ENCODE measurements at places on chromosomes 4 and X.
A peak's percentile ranks its signal among the peaks of the same experiment; 100 is the strongest.

GRCh38 chrX:128616933-128617332, 564.7 kb upstream of the ACTRT1 start:
- DNase-seq: no peak

DNA sequence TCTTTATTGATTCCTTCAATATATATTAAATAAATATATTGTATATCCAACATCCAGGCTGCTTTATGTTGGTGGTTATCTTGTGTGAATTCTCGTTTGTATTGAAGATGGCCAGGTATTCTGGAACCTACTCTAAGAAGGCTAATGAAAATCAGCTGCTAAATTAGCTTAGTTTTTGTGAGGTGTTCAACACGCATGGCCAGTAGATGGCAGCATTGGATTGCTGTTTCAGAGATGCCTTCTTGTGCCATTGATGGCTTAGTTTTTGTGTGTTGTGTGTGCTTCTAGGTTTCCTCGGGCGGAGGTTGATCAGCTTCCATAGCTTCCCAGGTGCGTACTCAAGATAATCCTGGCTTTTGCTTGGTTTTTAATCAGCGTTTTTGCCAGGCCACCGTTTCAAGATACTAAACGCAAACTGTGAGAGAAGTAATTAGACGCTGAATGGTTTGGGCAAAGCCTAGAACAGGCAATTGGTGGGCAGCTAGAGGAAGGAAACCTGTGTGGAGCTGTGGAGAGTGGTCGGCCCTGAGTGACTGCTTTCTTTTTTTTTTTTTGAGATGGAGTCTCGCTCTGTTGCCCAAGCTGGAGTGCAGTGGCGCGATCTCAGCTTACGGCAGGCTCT, 15.1 kb downstream of the NOCT start:
- DNase-seq: peak; percentile 79

DNA sequence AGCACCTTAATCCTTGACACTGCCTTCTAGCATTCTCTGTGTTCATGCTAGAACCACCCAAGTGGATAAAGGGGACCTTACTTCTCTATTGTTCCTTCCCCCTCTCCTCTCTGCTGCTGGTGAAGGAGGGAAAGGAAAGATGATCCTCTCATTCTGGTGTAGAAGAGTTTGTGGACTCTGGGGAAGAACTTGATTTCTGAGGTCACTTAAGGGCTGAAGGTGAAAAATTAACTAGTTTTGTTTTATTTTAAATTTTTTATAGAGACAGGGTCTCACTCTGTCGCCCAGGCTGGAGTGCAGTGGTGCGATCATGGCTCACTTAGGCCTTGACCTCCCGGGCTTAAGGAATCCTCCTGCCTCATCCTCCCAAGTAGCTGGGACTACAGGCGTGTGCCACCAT, 29.8 kb downstream of the SMS start:
- no peak for DNase-seq

DNA sequence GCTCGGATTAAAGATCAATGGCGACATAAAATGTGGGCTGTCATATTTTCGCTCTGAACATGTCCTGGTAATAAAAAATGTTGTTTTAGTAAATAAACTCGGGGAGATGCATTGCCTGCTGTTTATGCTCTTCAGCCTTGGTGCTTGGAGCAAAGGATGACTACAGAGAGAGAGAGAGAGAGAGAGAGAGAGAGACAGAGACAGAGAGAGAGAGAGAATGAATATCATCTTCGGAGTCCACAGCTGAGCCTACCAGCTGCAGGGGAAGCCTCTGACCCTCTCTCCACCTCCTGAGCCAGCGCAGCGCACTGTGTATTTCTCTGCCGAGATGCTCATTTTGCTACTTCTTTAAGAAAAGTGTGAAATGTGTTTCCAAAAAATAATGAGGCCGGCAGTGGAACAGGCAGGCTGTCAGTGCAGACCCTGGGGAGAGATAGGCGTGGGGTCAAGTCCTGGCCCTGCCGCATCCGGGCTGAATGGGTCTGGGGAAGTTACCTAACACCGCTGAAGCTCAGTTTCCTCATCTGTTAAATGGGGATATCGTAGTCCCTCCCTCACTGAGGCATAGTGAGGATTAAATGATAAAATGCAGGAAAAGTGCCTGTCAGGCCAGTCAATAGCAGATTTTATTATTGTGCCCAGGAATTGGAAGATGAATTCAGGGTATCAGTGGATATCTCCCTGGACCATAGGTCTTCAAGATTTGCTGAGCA, 58.5 kb upstream of the LGI2 start:
- no peak for DNase-seq

GRCh38 chr4:7237873-7238272, 45.5 kb downstream of the SORCS2 start:
- no peak for DNase-seq
